ENCODE measurements at places on chromosomes 4 and X. TPM values are rescaled to one million over a fixed set of nuclear protein-coding genes. Genes with fewer than 3 reads are reported as not detected.

GRCh38 chrX:130895299-130895698 lies 7.7 kb downstream of the ENOX2 start:
- no peak for DNase-seq

GRCh38 chrX:73849073-73849472 lies 286.1 kb downstream of the CHIC1 start:
- DNase-seq: no peak

Gene ANOS1
- not detected for polyA plus RNA-seq

Gene SMR3B
- not detected for polyA plus RNA-seq

Gene SLC10A3
- 33.1 TPM for polyA plus RNA-seq
